A549 treated with DMSO at 1 μM for 4 hours (cell line): ENCODE measurements at places on chromosomes 2 and 18. TPM values are rescaled to one million over a fixed set of nuclear protein-coding genes. Genes with fewer than 3 reads are reported as not detected.

Gene EFR3B
- 15.9 to 17.9 TPM (median 16.8 TPM) in 5 replicates for total RNA-seq

Gene ARHGAP25
- total RNA-seq: 0.13 to 0.21 TPM (median 0.16 TPM) in 5 replicates

Gene PROKR1
- 0.02 to 0.04 TPM in 2 of 5 replicates, not detected in the others for total RNA-seq

Gene FEV
- not detected in 5 replicates for total RNA-seq

Gene MARCO
- 0.05 to 0.12 TPM (median 0.08 TPM) in 4 of 5 replicates, not detected in the other for total RNA-seq

Gene RFTN2
- total RNA-seq: not detected in 5 replicates

Gene IL36G
- not detected in 5 replicates for total RNA-seq

Gene AKAIN1
- total RNA-seq: not detected in 5 replicates

Gene SULT1C2
- 0.22 to 0.72 TPM (median 0.45 TPM) in 5 replicates for total RNA-seq

Gene TFCP2L1
- total RNA-seq: 0.78 to 0.94 TPM (median 0.89 TPM) in 5 replicates

Gene CCDC121
- 2.8 to 4.1 TPM (median 3.6 TPM) in 5 replicates for total RNA-seq

Gene NR4A2
- total RNA-seq: 2.4 to 5.6 TPM (median 3.1 TPM) in 5 replicates
